ENCODE measurements at places on chromosomes 11 and 22. TPM values are rescaled to one million over a fixed set of nuclear protein-coding genes. Genes with fewer than 3 reads are reported as not detected.
A peak's percentile ranks its signal among the peaks of the same experiment; 100 is the strongest.

- no peak for DNase-seq
Measured at GRCh38 chr11:102385085-102386007, 38.3 kb downstream of the BIRC2 start.

GRCh38 chr11:125201525-125202141, 37.1 kb downstream of the PKNOX2 start:
- DNase-seq: peak; percentile 68

DNA sequence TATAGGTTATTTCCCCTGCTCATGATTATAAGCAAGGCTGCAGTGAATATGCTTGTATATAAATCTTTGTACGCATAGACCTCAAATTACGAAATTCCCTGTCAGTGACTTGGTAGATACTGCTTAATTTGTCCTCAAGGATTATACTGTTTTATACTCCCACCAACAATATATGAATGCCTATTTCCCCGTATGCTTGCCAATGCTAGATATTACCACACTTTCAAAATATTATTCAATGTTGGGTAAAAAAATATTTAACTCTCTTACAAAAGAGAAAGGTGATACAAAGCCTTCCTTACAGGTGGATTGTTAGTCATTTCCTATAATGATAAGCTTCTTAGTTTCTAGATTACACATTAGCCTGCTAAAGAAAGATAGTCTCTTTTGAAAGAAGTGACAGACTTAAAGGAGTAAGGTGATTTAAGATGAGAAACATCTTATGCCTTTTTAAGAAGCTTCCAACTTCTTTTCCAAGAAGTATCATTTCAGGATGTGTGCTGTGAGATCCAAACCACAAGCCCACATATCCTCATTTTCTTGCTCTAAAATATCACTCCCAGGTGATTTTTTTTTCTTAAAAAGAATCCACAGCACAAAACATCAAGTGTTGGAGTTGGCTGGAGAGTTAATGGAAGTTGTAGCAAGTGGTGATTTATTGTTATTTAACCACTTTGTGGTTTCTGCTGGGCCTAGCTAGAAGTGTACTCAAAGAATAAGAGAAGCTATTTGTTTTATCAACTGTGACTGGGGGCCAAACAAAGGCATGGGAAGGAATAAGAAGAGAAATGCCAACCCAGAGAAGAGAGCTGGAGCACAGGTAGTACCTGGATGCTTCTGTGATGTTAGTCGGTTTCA, 59.2 kb downstream of the BARX2 start:
- no peak for DNase-seq

DNA sequence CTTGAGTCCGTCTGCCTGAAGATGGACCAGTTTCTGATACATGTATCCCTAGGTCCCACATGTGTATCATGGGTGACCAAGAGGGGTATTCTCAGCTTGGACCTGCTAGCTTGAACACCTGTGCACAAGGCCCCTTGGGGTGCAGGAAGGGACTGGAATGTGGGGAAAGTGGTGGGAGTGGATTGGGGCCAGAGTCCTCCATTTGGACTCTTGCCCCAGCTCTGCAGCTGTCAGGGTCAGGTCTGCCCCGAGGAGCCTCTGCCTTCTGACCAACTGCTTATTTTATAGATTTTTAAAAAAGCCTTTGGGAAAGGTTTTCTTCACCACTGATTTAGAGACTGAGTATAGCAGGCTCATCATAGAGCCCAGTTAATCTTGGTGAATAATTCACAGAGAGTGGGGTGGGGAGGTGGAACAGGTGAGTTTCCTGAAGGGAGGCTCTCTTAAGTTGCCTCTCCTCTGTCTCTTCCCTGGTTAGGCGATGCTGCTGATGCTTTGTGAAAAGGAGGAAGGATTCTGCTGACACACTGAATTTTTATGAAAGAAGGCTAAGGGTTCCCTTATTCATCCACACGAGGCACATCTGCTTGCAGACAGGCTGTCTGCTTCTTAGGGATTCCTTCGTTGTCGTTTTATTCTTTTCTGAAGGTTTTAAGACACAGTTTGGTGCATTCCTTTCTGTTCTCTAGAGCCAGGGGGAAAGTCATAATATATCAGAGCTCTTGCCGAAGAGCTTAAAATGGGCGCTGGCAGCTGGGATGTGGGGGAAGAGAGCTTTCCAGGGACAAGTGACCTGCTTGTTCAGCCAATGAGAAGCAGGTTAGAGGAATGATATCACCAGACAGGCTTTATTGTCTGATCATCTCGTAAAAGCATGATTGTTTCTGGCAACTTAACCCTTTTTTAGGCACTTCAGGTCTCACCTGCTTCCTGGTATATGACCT, 19.9 kb downstream of the TRIM44 start:
- DNase-seq: peak; percentile 79

The RAG2 gene
- not detected for total RNA-seq
